ENCODE measurements at places on chromosomes 11 and 22.

DNA sequence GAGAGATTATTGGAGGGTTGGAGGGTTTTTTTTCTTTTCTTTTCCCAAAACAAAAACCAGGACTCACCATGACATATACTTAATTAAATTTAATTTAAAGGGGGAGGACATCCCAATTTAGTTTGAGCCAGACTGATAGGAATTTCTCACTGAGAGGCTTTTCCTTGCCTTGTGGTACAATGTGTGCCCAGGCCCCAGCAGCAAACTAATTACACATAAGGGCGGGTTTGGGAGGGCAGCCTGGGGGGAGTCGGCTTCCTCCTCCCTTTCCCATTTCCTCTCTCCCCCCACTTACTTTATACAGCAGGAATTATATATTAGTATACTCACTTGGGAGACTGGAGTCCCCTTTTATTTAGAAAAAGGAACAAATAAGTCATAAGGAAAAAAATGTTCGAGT is 2.9 kb downstream of the TEAD1 start:
- no peak for DNase-seq
- no peak overlapping the region for H3K4me3 ChIP-seq
- peaks cover 83% of the 10 kb centered on the region for H3K27me3 ChIP-seq
- no peak overlapping the region for H3K27ac ChIP-seq

DNA sequence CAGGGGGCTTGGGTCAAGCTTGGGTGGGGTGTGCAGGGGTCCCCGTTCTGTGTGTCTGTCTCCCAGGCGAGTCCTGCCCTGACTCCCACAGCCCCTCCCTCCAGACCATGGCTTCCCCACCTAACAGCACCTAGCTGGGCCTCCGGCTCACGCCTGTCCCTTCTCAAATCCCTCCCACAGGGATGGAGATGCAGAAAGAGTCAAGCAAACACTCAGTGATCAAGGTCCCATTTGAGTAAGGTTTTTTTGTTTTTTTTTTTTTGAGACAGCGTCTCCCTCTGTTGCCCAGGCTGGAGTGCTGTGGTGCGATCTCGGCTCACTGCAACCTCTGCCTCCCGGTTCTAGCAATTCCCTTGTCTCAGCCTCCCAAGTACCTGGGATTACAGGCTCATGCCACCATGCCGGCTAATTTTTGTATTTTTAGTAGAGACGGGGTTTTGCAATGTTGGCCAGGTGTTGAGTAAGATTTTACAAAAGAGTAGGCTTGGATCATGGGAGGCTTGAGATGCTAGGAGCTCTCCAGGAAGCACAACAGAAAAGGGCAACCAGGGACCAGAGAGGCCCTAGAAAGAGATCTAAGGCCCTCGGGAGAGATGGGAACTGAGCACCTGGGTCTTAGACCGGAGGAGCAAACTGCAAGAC is 5.7 kb downstream of the APOBEC3D start:
- DNase-seq, result no peak
- H3K4me1 ChIP-seq, result peaks cover 47% of the 10 kb centered on the region
- no peaks in the 10 kb centered on the region for H3K27me3 ChIP-seq
- peak overlapping the region; percentile 63 for H3K27ac ChIP-seq
- H3K4me3 ChIP-seq, result no peak overlapping the region

- DNase-seq, result no peak
- H3K4me3 ChIP-seq, result no peak overlapping the region
- H3K36me3 ChIP-seq, result no peaks in the 10 kb centered on the region
- H3K27ac ChIP-seq, result no peak overlapping the region
Measured at GRCh38 chr22:22833488-22833887, 54.1 kb upstream of the IGLL5 start.

DNA sequence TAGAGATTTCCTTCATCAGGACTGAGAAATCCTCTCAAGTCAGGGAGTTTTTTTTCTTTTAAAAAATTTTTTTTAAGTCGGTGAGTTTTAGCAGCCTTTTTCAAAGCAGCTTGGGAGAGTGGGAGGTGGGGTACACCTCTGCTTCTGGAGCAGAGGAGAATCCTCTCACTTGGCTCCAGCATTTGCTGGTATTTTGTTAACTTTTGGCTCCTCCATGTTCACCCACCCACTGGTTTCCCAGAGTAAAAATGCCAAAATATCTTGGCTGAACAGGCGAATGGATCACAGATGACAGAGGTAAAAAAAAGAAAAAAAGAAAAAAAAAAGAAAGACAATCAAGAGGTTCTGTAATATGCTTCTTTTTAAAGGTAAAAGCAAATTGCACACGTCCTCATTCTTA is 68.0 kb downstream of the GAB2 start:
- no peak overlapping the region for H3K4me3 ChIP-seq
- no peak overlapping the region for H3K27ac ChIP-seq
- peaks cover 16% of the 10 kb centered on the region for H3K27me3 ChIP-seq
- no peak for DNase-seq

DNA sequence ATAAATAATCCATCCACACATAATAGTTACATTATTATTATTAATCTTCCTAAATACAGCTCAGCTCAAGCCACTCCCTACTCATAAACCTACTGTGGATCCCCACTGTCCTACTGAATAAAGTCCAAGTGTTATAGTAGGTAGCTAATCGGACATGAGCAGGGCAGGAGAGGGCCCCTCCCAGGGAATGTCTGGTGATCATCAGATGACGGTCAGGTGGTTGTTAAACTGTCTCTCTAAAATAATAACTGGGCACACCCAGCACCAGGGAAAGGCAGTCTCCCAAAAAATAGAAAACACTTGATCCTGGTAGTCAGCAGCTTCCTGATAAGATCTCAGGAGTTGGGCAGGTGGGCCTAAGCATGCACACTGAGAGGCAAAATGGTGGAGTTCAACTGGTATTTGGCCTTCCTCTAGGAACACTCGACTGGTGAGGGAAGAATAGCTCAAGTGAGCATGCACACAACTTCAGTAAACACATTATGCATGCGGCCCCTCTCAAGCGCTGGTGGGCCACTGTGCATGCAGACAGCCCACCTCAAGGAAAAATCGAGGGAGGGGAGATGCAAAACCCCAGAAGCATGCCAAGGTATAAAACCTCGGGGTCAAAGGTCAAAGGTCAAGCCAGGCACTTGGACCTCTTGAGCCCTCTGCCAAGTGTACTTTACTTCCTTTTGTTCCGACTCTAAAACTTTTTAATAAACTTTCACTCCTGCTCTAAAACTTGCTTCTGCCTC is 65.0 kb downstream of the LRRC32 start:
- no peaks in the 10 kb centered on the region for H3K36me3 ChIP-seq
- H3K4me3 ChIP-seq, result no peak overlapping the region
- no peaks in the 10 kb centered on the region for H3K4me1 ChIP-seq
- H3K27me3 ChIP-seq, result no peaks in the 10 kb centered on the region
- DNase-seq, result no peak

- DNase-seq, result no peak
- H3K27ac ChIP-seq, result no peak overlapping the region
- H3K36me3 ChIP-seq, result no peaks in the 10 kb centered on the region
- no peaks in the 10 kb centered on the region for H3K4me1 ChIP-seq
- H3K27me3 ChIP-seq, result no peaks in the 10 kb centered on the region
Measured at GRCh38 chr11:78932757-78933156, 358.1 kb upstream of the NARS2 start.
